ENCODE measurements at places on chromosomes 12 and 14.

- no peaks in the 10 kb centered on the region for H3K27me3 ChIP-seq
- no peak for DNase-seq
- H3K36me3 ChIP-seq = no peaks in the 10 kb centered on the region
- H3K4me3 ChIP-seq = no peak overlapping the region
These were observed 221.4 kb downstream of the MED13L start for GRCh38 chr12:116055895-116056607.

DNA sequence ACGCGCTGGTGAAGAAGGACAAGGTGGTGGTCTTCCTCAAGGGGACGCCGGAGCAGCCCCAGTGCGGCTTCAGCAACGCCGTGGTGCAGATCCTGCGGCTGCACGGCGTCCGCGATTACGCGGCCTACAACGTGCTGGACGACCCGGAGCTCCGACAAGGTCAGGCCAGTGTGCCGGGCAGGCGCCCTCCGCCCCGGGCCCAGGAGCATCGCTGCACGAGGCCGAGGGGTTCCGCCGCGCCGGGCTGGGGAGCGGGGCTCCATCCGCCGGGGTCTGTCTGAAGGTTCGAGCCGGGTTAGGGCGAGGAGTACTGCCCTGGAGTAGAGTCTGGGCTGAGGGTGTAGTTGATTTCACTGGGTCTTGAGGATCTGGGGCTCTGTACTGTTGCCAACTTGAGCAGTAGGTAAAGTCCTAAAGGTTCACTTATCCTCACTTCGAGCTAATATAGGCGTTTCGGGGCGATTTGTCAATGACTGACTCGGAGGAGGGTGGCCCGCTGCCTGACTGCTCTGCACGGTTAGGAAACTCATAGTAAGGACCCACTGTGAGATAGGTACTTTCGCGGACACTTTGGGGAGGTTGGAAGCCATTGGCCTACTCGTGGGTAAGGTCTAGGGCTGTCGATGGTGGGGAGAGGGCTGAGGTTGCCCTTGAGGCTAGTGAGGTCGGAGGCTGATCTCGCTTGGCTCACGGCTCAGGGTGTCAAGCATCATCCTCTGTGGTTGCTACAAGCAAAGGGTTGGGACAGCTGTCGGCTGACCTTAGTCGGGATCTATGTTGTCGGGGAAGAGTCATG, 574 bp downstream of the GLRX5 start:
- H3K36me3 ChIP-seq = peaks cover 8% of the 10 kb centered on the region
- H3K27me3 ChIP-seq = no peaks in the 10 kb centered on the region
- peak overlapping the region; percentile 77 for H3K4me3 ChIP-seq
- DNase-seq = no peak

DNA sequence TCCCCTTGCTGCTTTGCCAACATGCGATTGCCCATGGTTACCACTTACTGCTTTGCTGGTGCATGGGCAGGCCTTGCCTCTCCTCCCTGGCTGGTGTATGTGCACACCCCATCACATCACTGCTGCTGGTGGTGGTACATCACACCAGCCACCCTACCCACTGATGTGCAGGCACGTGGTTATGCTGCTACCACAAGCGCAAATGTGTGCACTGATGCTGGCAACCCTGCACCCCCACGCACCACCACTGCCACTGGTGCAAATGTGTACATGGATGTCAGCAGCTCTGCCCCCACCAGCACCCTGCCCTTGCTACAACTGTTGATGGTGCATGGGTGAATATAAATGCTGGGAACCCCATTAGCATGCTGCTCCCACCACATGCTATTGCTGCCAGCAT, 261.7 kb downstream of the AEBP2 start:
- H3K27ac ChIP-seq = no peak overlapping the region
- no peaks in the 10 kb centered on the region for H3K27me3 ChIP-seq
- no peaks in the 10 kb centered on the region for H3K36me3 ChIP-seq
- DNase-seq = no peak

- H3K27ac ChIP-seq = no peak overlapping the region
- H3K36me3 ChIP-seq = no peaks in the 10 kb centered on the region
- H3K4me3 ChIP-seq = no peak overlapping the region
- H3K4me1 ChIP-seq = no peaks in the 10 kb centered on the region
- no peak for DNase-seq
These were observed 130.8 kb upstream of the EGLN3 start for GRCh38 chr14:34081576-34082136.

DNA sequence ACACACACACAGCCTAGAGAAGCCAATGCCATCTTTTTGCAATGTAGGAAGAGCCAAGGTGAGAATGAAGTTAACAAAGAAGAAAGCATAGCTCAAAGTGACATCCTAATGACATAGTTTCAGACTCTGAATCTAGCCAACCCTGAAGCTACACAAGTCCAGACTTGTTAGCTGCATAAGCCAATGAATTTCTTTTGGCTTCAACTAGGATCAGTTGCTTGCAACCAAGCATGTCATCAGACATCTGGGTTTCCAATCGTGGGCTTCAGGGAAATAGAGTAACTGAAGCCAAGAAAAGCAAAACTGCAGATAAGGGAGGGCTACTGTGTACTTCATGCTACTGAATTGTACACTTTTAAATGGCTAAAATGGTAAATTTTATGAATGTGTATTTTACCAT, 4.4 kb upstream of the GPHN start:
- peaks cover 6% of the 10 kb centered on the region for H3K4me1 ChIP-seq
- H3K36me3 ChIP-seq = no peaks in the 10 kb centered on the region
- H3K4me3 ChIP-seq = no peak overlapping the region
- DNase-seq = no peak

GRCh38 chr14:21714318-21714929, 40.8 kb upstream of the OR4E1 start:
- H3K4me3 ChIP-seq = no peak overlapping the region
- no peak for DNase-seq
- H3K4me1 ChIP-seq = no peaks in the 10 kb centered on the region
- H3K27me3 ChIP-seq = no peaks in the 10 kb centered on the region
- peak overlapping the region; percentile 23 for H3K27ac ChIP-seq
